NCI-H2081 treated with DMSO at 0.1 percent for 48 hours (cell line): ENCODE measurements at places on chromosomes 5 and 9.

DNA sequence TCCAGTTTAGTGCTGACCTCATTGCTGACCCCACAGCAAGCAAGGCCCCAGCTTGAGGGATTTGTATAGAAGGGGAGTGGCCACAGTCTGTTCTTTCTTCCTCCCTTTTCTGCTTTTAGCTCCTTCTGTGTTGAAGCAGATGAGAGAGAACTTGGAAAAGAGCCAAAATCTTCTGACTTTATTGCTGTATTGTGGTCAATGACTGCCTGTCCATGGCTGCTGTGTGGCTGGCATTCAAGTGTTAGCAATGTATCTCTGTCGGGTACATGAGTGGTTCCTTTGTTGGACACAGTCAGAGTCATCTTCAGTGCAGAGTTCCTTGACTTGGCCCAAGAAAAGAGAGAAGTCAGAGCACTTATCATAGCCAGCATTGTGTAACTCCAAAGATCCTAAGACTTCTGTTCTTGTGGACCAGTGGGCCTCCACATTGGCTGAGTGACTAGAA is 154.1 kb downstream of the LRRC70 start:
- no peak for DNase-seq

- DNase-seq: no peak
Observed at GRCh38 chr5:78327761-78328510, 32.5 kb upstream of the SCAMP1 start.

DNA sequence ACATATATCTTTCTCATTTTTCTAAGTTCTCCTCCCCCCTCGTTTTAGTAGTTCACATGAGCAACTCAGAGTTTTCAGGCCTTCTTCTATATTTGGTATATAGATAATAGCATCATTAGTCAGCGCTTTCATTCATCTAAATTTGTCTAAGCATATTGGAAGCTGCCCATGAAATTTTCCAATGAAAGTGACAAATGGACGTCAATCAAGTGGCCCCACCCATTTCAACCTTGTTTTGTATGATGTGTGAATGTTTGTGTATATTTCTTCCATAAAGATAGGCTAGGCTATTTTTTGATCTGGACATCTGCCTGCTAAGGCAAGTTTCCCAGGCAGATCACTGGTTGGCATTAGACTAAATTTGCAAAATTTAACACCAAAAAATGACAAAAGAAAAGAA is 104.0 kb upstream of the SSBP2 start:
- no peak for DNase-seq

DNA sequence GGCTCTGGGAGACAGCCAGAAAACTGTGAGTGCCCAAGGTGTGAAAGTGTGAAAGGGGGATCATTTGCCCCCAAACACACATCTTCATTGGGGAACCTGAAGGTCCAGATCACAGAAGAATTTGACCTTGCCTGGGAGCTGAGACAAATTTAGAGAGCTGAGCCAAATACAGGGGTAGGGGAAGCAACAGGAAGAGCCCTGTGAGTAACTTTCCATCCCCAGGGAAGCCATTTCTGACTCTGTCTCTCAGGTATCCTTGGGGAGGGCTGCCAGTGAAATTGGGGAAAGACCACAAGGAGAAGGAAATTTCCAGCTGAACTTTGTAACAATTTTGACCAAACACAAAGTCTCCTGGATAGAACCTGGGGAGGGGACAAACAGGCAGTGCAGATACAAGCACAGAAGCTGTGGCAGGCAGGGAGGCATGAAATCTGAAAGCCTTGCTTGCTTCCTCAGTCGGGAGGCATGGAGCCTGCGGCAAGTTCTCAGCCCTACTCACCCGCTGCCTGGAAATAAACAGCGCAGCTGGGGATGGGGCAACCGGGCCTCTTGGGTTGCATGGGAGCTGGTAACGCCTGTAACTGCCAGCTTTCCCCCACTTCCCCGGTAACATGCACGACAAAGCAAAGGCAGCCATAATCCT is 31.5 kb upstream of the ZCCHC9 start:
- DNase-seq: no peak

DNA sequence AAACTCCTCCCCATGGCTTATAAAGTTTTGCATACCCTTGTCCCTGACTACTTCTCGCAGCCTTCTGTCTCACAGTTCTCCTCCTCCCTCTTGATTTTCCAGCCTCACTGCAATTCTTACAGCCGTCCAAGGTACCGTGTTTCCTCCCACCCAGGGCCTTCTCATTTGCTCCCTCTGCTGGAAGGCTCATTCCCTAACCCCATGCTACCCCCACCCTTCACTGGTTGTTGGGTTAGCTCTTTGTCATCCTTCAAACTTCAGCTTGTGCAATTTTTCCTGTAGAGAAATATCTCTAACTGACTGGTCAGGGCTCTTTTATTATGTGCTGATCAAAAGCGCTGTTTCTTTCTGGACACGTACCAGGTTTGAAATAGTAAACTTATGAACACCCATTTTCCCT is 329.2 kb downstream of the EBF1 start:
- DNase-seq: no peak

GRCh38 chr9:89850153-89850552 is 245.3 kb downstream of the GADD45G start:
- DNase-seq: no peak

DNA sequence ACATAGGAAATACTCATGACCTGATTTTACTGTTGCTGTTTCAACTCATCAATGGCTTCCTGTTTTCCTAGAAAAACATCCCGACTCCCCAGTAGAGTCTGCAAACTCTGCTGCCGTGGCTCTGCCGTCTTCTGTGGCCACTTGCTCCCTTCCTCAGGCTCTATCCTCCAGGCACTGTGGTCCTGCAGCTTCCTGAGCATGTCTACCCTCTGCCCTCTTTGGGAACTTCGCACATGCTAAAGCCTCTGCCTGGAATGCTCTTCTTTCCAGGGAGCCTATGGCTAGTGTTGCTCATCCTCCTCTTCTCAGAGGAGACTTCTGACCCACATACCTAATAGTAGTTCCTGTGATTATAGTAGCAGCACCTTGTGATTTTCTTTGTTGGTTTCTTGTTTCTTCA is 256.9 kb downstream of the MAN2A1 start:
- no peak for DNase-seq

- DNase-seq: no peak
Observed at GRCh38 chr9:23811633-23812032, 14.4 kb downstream of the ELAVL2 start.

DNA sequence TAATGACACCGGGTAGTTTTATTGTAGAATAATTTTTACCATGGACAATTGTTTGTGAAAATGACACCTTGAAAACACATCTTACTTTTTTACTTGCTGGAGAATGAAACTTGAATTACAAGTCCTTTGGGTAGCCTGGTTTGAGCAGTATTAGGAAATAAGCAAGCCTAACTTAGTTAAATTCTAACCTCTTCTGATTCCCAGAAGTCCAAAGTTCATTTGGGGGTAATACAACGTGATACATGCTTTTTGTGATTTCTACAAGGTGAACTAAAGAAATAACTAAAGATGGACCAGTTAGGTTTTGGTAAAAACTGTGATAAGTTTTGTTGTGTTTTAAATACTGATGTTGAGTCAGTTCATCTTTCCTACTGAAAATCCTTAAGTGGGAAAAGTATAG is 135.4 kb upstream of the DMRT1 start:
- no peak for DNase-seq

- no peak for DNase-seq
Observed at GRCh38 chr9:133873461-133873891, 118.6 kb downstream of the VAV2 start.

DNA sequence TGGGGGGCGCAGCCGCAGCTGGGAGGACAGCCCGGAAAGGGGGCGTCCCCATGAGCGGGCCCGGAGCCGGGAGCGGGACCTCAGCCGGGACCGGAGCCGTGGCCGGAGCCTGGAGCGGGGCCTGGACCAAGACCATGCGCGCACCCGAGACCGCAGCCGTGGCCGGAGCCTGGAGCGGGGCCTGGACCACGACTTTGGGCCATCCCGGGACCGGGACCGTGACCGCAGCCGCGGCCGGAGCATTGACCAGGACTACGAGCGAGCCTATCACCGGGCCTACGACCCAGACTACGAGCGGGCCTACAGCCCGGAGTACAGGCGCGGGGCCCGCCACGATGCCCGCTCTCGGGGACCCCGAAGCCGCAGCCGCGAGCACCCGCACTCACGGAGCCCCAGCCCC is 47.0 kb downstream of the TJP2 start:
- DNase-seq: no peak

GRCh38 chr5:68028131-68028727 is 187.3 kb upstream of the PIK3R1 start:
- DNase-seq: no peak

GRCh38 chr5:156367597-156367996 is 40.6 kb downstream of the SGCD start:
- no peak for DNase-seq

- no peak for DNase-seq
Observed at GRCh38 chr5:113302120-113302519, 132.7 kb downstream of the TSSK1B start.

DNA sequence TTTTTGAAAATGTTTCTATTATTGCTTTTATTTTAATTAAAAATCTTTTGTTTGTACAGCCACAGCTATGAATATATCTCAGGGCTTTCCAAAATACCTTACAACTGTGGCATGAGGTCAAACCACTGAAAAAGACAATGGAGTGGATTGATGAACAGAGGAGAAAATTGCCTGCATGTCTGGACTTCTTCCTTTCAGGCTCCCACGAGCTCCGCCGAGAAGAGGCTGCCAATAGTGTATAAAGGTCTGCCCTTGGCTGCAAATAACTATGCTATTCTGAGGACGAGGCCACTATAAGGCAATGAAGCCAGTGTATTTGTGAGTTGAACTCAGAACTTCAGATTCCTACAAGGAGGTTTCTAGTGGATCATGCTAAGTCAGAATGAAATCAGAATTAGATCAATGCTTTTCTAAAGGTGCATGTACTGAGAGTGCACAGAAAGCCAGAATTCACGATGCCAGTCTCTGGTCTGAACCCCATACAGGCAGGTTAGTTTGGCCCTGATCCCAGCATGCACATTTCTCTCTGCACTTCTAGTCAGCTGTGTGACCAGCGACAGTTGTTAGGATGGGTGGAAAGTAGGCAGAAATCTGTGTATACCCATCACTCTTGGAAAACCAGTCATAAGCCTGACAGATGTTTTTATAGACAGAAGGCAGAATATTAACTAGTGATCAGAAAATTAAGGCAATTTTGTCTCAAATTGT is 42.7 kb upstream of the PLPP1 start:
- no peak for DNase-seq

- no peak for DNase-seq
Observed at GRCh38 chr5:158051036-158051435, 192.1 kb upstream of the CLINT1 start.

DNA sequence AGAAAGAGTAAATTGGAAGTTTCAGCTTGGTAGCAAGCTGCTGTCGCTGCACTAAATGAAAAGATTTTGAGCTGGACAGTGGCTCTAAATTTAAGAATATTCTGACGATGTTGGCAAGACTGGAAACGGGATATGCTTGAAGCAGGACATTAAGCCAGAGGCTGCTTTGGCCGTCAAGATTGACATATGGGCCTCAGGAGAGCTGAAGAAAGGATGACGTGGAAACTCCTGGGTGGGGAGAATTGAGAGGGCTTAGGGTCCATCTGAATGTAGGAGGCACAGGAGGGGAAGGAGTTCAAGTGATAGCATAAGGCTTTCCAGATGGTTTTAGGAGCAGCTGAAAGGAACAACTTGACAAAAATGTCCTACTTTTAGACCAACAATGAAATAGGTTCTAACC is 108.9 kb downstream of the PAPPA start:
- no peak for DNase-seq

GRCh38 chr5:15002791-15003190 is 131.2 kb upstream of the ANKH start:
- DNase-seq: no peak

- DNase-seq: no peak
Observed at GRCh38 chr5:6914347-6914746, 201.1 kb downstream of the TENT4A start.
